Activated CD4-positive, alpha-beta memory T cell treated with anti-CD3 and anti-CD28 coated beads for 36 hours (primary cell): ENCODE measurements at places on chromosomes 16 and 17. TPM values are rescaled to one million over a fixed set of nuclear protein-coding genes. Genes with fewer than 3 reads are reported as not detected.

FNDC8 gene
- total RNA-seq, result not detected

NT5C3B gene
- total RNA-seq, result 29.0 TPM

CNGB1 gene
- not detected for total RNA-seq

SLC5A11 gene
- total RNA-seq, result 0.12 TPM

NPIPA2 gene
- total RNA-seq, result 4.8 TPM

SMIM36 gene
- total RNA-seq, result not detected

SLC35G6 gene
- total RNA-seq, result not detected

ARL17B gene
- total RNA-seq, result 23.3 TPM

CCT6B gene
- 1.1 TPM for total RNA-seq

- DNase-seq, result peak; percentile 23
Measured at GRCh38 chr16:84484579-84485254, 19.7 kb downstream of the MEAK7 start.

DNA sequence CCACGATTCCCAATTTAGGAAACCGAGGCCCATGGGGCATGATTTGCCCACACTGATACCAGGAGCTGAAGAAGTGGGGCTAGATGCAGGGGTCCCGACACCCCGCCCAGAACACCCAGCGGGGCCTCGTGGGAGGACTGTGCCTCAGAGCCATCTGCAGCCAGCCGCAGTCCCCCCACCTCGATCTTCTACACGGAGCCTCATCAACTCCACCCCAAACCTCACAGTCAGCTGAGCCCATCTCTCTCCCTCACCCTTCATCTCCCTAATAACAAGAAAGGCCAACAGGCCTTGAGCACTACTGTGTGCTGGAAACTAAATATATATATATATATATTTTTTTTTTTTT, 4.2 kb downstream of the ITGAE start:
- DNase-seq, result no peak

DNA sequence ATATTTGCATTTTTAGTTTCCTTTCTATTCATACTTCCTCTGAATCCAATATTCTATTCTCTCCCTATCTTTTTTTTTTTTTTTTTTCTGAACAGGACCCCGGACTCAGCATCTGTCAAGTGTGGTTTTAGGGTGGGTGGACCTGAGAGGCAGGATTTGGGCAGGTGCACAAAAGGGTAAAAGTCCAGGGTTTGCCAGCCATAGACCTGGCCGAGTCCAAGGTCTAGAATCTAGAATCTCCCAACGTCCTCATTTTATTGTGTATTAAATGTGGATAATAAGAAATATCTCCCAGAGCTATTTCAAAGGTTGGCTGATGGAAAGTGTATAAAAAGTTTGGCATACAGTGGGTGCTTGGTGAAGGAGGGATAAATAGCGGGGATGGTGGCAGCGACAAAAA, 273.3 kb upstream of the MAF start:
- DNase-seq, result no peak

- DNase-seq, result peak; percentile 62
Measured at GRCh38 chr16:9092282-9092977, 986 bp downstream of the HAPSTR1 start.

- no peak for DNase-seq
Measured at GRCh38 chr17:30234296-30234695, 1.2 kb downstream of the SLC6A4 start.

DNA sequence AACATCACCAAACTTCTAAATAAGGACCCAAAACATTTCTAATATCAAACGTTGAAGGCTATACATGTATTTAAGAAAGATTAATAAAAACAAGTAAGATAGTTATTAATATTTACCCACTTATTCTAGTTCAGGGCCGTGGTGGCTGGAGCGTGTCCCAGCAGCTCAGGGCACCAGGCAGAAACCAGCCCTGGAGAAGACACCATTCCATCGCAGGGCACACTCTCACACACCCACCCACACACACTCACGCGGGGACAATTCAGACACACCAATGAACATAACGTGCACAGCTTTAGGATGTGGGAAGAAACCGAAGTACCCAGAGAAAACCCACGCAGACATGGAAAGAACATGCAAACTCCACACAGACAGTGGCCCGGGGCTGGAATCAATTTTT, 13.5 kb downstream of the C17orf67 start:
- no peak for DNase-seq

DNA sequence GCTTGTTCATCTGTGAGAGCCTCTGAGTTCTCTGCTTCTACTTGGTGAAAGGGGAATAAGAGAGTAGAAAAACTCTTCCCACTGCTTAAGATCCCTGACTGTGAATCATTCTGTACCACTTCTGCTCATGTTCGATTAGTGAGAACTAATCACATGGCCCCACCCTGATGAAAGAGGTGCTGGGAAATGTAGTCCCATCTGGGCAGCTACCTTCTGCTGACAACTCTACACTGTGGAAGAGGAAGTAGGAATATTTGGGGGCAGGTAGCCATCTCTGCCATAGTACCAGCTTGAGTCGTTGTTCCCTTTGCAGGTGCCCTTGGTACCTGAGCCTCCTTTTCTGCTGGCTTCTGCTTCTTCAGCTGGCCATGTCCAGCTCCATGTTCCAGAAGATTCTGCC, 29.9 kb downstream of the NKD1 start:
- no peak for DNase-seq

DNA sequence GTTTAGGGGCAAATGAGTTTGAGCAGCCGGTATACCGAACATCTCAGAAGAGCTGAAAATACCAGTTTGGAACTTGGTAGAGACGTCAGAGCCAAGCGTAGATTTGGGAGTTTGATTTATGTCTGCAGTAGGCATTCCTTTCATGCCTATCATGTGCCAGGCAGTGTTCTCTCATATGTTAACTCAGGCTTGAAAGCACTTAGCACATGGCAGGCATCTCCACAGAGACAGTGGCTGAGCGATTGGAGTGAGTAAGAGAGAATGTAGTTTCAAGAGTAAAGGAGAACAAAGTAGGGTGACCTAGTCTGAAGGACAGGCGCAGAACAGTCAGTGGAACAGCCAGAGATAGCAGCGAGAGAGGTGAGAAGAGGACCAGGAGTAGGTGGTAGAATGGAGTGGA, 207.0 kb downstream of the FTO start:
- DNase-seq, result no peak

GRCh38 chr17:45639297-45639849, 144.7 kb upstream of the CRHR1 start:
- no peak for DNase-seq

DNA sequence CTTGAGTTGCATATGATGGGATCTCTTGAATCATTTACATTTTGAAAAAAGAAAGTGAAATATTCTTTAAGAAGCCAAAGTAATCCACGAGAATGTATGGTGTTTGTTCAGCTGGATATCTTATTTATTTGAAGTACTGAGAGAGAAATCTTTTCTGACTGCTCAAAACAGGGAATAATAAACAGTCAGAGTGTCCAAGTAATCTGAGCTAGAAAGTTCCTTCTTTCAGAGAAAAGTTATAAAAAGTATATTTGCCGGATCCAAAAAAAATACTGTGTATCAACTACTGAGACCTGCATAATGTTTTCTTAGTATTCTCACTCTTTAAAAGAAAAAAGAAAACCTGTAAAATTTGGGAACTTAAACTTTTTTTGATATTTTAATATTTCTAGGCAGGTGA, 350.8 kb downstream of the WWOX start:
- no peak for DNase-seq

- DNase-seq, result no peak
Measured at GRCh38 chr17:50583641-50584040, 23.1 kb downstream of the CACNA1G start.

DNA sequence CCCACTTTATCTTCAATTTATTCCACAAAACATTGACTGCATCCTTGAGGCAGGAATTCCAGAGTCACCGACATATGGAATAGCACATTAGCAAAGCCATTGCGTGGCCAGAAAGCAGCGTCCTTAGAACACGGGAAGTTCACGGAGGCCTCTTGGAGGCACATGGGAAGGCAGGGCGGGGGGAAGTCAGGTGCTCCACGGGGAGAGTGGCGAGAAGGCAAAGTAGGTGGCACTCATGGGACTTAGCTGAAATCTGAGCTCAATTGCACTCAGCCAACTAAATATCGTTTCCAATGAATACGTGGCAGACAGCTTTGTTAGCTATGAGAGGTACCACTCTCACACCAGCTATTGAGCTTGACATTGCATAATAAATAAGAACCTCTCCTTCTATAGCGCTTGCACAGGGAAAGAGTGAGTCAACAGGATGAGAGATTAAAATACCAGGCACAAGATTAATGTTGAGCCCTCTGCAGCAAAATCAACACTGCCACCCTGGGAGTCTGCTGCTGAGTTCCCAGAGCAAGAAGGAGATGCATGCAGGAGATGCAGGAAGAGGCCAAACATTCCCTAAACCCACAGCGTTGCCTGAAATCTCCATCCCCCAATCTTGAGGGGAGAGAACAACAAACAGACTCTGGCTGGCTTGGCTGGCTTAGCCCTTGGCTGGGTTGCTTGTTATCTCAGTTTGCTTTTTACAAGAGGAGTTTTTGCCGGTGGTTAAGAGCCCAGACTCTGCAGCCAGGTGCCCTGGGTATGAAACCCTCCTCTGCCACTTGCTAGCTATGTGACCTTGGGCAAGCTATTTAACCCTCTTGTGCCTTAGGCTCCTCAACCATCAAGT, 28.8 kb downstream of the ABCC12 start:
- DNase-seq, result no peak

DNA sequence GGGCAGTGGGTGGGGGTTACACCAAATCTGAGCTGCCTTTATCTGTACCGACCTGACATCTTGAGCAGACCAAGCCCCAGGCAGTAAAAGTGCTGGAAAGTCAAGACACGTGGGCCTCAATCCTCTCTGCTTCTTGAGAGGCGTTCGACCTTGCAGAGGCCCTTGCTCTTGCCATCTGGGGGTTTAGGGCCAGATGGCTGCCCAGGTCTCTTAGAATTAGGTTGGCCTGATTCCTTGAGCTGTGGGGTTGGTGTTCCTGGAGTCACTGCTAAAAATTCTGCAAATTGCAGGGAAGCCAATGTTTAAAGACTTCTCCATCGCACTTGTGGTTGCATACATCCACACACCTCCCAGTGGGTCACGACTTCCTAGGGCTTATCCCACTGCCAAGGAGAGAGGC, 238.2 kb upstream of the ASIC2 start:
- no peak for DNase-seq

DNA sequence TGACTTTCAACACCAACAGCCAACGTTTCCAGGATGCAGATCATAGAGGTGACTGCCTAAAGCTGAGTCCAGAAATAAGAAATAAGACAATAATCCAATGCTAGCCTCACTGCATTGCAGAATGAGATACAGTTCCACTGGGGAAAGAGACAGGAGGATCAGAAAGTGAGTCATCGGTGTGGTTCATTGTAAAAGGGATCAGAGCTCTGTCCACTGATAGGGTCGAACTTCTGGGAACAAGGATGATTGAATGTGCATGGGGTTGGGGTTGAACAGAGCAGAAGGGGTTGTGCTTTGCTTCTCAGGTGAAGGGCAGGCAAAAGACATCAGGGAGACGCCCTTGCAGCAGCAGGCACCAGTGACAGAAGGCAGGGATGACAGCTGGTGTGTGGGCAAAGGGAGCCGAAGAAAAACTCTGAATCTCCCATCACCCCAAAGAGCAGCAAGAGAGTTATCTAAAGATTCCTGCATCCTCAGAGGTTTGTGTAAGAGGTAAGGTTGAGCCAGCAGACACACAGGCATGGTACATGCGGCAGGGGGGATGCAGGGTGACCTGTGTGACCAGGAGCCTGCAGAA, 16.4 kb downstream of the CLEC10A start:
- no peak for DNase-seq

DNA sequence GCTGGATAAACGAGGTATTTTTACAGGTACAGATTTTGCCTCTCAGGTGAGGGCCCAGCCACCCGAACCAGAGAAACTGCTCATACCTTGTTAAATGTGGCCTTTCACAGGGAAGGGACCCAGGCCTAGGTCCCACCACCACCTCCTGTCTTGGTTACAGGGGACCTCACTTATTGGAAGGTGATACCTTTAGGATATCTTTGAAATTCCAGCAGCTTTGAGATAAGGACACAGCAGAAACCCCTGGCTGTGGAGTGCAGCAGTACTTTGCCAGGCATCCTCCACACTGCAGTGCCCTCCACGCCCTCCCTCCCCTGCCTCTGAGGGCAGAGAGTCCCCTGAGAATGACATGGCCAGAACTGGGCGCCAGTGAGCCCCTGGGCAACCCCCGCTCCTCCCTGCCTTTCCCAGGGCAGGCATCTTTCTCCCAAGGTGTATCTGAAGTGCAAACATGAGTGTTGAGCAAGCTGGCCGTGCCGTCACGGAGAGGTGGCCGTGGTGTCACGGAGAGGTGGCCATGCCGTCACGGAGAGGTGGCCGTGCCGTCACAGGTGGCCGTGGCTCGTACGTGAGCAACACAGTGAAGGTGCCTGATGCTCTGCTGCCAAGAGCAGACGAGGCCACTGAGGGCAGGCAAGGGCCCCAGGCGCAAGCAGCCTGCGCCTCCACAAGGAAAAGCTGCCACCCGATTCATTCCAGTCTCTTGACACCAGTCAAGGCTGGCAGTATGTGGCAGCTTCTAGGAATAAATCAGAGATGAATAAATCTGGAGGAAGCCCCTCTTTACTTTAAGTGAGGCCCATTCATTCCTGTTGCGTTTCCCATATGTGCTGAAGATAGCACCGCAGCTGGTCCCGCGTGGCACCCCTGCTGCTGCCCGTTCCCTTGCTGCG, 134.5 kb upstream of the CHMP6 start:
- DNase-seq, result no peak

GRCh38 chr17:59641799-59642484, 22.2 kb downstream of the CLTC start:
- no peak for DNase-seq

DNA sequence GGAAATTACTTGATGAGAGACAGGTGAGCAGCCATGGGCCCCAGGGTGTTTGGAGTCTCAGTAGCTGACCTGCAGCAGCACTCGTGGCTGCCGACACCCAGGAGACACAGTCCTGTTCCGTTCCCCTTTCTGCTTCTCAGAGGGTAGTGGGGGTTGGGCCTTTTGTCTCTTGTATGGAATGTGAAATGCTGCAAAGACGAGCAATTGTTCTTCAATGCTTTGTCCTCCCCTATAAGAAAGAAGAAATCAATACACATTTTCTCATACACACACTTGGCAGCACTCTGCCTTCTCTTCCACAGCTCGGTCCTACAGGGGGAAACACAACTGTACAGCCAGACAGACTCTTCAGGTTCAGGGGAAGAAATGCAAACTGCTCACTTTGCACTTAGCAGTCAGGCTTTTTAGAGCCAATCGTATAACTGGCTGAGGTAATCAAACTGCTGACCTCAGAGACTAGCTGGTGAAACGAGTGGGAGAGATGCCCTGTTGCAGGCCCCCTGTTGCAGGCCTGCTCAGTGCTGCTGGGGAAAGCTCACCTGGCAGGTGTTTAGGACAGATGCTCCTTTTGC, 96.7 kb downstream of the AATF start:
- no peak for DNase-seq

DNA sequence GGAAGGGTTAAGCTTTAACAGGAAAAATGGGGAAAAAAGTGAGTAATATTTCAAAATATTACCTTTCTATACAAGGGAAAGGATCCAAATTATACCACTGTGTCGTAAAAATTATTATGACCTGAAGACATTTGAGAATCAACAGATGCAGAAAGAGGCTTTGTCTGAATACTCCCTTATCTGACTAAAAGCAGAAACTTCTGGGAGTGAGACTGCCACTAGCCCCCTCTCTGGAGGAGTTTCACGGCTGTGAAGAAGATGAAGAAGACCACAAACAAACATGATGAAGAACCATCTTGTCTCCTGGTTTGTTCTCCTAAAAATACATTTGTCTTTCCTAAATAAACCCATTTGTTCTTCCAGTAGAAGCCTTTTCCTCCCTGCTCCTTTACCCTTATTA, 29.4 kb downstream of the CNTROB start:
- DNase-seq, result no peak

- DNase-seq, result peak; percentile 9
Measured at GRCh38 chr17:11506635-11507034, 91.6 kb upstream of the DNAH9 start.

GRCh38 chr17:1398931-1399678, 917 bp downstream of the YWHAE start:
- DNase-seq, result peak; percentile 31
